ENCODE measurements at places on chromosomes 2 and 18.

- DNase-seq = no peak
Observed at GRCh38 chr18:43627848-43628530, 350.7 kb upstream of the SYT4 start.

- DNase-seq = no peak
Observed at GRCh38 chr2:117917223-117917917, 96.5 kb downstream of the CCDC93 start.

- no peak for DNase-seq
Observed at GRCh38 chr18:23922939-23923338, 91.6 kb upstream of the TTC39C start.

GRCh38 chr18:51739044-51739666 is 541.7 kb upstream of the MEX3C start:
- DNase-seq = no peak

- DNase-seq = no peak
Observed at GRCh38 chr2:168920504-168921157, 19.5 kb downstream of the G6PC2 start.

GRCh38 chr2:167196461-167197252 is 308.4 kb downstream of the XIRP2 start:
- DNase-seq = no peak

All from stimulated activated CD8-positive, alpha-beta memory T cell treated with anti-CD3 and anti-CD28 coated beads, Interleukin-7, amount 100 ng/mL, for 24 hours (primary cell).